Stimulated activated CD4-positive, alpha-beta T cell treated with anti-CD3 and anti-CD28 coated beads, Interleukin-12 subunit alpha, Interleukin-12 subunit beta, amount 100 ng/mL, for 24 hours (primary cell): ENCODE measurements at places on chromosomes 5 and 9.

DNA sequence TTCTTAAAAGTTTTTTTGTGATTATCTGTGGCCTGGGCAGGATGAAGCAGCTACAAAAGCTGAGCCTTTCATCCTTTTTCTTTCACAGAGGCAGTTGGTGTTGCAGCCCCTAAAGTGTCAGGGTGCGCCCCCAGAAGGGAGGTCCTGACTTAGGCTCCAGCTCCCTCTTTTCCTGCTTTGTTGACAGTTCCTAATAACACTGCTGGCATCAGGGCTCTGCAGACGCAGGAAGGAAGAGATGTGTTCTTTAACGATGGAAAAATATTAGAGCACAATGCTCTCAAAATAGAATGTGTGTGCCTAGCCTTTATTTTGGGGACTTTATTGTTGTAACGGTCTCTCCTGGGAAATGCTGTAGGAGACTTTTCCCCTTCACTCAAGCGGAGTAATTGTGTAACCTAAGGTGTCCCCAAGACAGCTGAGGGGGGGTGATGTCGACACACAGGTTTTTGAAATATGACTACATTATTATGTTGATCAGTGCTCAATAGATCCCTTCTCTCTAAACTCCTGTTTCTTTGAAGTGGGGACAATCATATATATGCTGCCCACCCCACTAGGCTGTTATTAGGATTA is 135.6 kb downstream of the SEMA6A start:
- DNase-seq, result no peak

- DNase-seq, result no peak
These were observed 22.3 kb downstream of the CTXN3 start for GRCh38 chr5:127671218-127671617.

GRCh38 chr5:179251276-179251969 is 93.8 kb downstream of the ADAMTS2 start:
- no peak for DNase-seq

GRCh38 chr5:135032695-135032998 is 1.4 kb downstream of the PITX1 start:
- no peak for DNase-seq

GRCh38 chr5:111163000-111163399 is 61.2 kb upstream of the CAMK4 start:
- no peak for DNase-seq

GRCh38 chr9:113985968-113986585 is 92.0 kb downstream of the AMBP start:
- DNase-seq, result no peak

- no peak for DNase-seq
These were observed at the start of gene ANKRD55 for GRCh38 chr5:56233230-56233629. TSS of gene ANKRD55 (minus strand) at chr5:56233330. CDS start at chr5:56232913, 417 bp downstream.

DNA sequence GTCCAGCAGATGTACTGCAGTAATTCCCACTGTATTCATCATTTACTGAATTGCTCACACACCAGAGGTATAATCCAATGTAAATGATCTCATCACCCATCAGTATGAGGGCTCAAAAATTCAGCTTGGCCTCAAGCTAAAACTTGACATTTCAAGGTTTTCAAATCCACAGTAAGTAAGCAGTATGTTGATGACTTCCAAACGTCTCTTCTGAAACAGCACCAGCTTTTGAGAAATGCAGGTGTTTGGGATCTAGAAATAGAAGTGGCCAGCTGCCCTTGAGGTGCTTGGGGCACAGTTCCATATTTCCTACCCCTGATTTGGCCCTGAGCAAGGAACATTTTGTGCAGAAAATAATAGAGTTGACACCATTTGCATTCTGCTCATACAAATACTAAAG is 388.0 kb upstream of the TUSC1 start:
- no peak for DNase-seq

DNA sequence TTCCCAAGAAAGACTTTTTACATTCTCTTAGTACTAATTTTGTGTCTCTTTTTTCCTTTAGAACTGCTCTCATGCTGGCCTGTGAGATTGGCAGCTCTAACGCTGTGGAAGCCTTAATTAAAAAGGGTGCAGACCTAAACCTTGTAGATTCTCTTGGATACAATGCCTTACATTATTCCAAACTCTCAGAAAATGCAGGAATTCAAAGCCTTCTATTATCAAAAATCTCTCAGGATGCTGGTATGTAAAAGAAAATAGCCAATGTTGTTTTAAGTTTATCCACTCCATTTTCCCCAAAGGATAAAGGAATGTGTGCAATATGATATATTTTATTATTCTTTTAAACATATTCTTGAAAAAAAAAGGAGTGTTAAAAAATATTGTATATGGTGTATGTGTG is 27.3 kb upstream of the TTC23L start:
- no peak for DNase-seq

GRCh38 chr9:120918931-120919842 is 7.4 kb downstream of the TRAF1 start:
- DNase-seq, result no peak

GRCh38 chr5:31908396-31908795 is 265.7 kb downstream of the GOLPH3 start:
- DNase-seq, result no peak

GRCh38 chr5:126948011-126948355 is 82.4 kb downstream of the MARCHF3 start:
- DNase-seq, result no peak

DNA sequence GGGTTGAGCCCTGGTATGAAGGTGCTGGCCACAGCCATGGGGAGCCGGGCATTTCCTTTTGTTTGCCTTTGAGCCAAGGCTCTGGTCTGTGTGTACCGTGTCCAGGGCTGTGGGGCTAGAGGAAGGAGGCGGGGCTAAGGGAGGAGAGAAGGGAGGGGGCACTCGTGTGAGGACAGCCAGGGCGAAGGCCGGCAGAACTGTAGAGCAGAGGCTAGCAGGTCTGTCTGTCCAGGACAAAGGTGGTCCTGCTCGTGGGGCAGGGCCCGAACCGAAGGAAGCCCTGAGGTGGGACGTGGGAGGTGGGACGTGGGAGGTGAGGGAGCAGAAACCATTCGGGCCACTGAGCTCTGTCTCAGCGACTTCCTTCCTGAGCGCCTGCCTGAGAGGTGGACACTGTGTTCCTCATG is 41.3 kb upstream of the TESK1 start:
- DNase-seq, result no peak

DNA sequence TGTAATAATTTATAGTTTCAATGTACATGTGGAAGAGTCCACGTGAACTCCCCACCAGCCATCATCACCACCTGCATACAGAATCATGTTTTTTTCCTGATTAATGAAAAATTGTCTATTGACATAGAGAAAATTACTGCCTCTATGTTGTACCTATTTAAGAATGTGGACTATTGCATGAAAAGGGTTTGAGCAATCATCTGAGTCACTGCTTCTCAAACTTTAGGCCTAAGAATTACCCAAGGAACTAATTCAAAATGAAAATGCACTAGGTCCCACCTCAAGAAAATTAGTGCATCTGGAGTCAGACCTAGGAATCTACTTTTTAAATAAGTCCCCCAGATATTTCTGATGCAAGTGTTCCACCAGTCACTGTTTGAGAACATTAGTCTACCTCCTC is 709.3 kb downstream of the MAT2B start:
- DNase-seq, result no peak

DNA sequence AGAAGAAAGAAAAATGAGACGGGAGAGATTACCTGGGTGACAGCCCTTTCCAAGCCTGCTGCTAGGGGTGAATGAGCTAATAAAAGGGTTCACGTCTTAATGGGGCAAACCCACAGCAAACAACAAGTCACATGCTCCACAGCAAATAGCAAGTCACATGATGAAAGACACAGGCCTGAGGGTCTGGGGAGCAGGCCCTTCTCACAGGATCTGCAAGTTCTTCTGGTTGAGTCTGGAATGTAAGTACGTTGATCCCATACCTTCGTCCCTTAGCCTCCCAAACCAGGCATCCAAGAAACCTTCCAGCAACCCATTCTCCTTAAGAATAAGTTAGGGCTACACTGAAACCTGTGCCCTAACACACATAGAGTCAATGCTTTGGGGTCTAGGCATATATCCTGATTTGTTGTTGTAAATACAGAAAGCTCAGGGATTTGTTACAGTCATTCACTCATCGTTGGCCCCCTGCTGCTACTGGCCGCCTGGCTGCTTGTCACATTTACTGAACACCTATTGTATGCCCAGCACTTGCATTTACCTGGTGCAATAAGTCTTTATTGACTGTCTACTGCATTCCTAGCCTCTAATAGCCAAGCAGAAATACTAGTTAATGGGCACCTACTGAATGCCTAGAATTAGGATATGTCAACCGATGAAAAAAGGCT is 43.3 kb upstream of the MSX2 start:
- DNase-seq, result no peak

GRCh38 chr9:27792971-27793689 is 219.8 kb upstream of the C9orf72 start:
- DNase-seq, result no peak

- no peak for DNase-seq
These were observed 115.2 kb downstream of the GNAQ start for GRCh38 chr9:77916410-77916819.

- DNase-seq, result no peak
These were observed 299.8 kb downstream of the TLE1 start for GRCh38 chr9:81389569-81389993.

DNA sequence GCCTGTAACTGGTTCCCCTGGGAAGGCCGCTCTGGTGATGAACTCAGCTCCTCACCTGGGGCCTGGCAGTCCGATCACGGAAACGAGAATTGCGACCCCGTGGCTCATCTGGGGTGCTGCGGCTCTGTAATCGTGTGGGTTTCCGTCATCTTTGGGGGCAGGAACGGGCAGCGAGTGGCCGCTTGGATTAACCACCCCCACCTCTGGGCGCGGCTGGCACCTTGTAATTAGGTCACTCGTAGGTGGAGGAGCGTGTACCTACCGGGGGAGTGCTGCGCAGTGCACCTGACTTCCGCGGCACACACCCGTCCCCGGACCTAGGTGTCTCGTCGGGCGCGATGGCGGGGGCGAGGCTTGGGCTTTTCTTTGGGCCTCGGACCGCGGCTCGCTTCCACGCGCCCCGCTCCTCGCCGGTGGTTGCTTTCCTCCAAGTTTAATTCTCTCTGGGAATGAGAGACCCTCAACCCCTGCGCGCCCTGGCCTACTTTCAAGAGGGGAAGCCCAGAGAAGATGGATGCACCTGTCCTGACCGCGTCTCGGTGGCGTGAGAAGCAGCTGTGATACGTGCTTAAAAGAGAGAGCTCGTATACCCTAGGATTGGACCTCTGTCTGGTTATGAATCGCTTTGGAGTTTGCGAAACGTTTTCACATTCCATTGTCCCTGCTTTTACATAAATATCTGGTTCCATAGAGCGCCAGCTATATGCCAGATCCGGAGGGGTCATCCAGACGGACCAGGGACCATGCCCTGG is 744 bp upstream of the PPP2CA start:
- peak; percentile 2 for DNase-seq

DNA sequence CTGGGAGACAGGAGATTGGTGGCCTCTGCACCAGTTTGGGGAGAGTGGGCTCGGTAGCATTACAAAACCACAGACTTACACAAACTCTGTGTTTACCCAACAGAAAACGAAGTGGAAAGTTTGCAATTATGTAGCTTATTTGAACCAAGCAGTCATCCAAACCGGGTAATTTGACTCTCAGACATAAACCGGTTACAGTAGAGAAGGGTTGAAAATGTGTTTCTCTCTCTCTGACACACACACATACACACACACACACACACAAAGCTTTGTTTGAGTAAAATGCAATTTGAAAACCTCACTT is 97.1 kb upstream of the ZNF608 start:
- no peak for DNase-seq

GRCh38 chr5:140321796-140322195 is 18.9 kb upstream of the PFDN1 start:
- no peak for DNase-seq

DNA sequence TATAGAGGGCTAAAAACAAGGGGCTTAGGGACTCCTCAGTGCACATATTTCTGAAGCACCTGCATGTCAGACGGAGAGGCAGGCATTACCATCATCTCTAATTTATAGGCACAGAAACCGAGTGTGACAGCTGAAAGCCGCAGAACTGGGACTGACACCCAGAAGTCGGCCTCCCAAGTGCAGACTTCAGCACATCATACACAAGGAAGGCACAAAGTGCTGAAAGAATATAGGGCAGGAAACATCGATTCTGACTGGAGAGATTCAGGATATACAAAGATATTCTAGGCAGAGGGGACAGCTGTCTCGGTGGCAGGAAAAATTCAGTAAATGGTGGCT is 11.2 kb downstream of the MRPS27 start:
- no peak for DNase-seq

DNA sequence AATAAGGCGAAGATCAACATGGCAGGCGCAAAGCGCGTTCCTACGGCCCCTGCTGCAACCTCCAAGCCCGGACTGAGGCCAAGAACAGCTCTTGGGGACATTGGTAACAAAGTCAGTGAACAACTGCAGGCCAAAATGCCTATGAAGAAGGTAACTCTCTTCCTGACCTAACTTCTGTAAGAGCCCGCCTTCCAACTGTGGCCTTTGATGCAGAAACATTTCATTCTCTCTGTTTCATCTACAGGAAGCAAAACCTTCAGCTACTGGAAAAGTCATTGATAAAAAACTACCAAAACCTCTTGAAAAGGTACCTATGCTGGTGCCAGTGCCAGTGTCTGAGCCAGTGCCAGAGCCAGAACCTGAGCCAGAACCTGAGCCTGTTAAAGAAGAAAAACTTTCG is 979 bp downstream of the CCNB1 start:
- no peak for DNase-seq

GRCh38 chr5:170426786-170427185 is 37.6 kb upstream of the KCNMB1 start:
- no peak for DNase-seq

GRCh38 chr9:33751536-33752129 is 43.7 kb upstream of the PRSS3 start:
- DNase-seq, result no peak

- DNase-seq, result no peak
These were observed 139.1 kb downstream of the ELAVL2 start for GRCh38 chr9:23686896-23687295.

DNA sequence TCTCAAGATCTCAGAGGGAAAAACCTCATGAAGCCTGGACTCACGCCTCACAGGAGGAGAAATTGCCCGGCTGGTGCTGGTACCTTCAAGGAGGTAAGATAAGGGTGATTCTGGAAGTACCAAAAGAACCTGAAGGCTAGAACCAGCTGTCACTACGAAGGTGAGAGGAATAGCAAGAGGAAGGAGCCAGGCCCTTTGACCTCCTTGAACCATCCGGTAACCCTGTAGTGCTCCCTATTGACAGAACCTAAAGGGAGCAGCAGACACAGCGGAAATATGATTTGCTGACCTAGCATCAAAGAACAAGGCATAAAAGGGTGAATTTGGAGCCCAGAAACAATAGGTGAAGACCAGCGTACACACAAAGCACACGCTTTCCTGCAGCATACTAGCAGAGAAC is 92.2 kb downstream of the DOCK8 start:
- no peak for DNase-seq

- DNase-seq, result no peak
These were observed 45.0 kb downstream of the UBE2R2 start for GRCh38 chr9:33861917-33862453.

GRCh38 chr5:44770780-44771717 is 37.7 kb upstream of the MRPS30 start:
- DNase-seq, result no peak

DNA sequence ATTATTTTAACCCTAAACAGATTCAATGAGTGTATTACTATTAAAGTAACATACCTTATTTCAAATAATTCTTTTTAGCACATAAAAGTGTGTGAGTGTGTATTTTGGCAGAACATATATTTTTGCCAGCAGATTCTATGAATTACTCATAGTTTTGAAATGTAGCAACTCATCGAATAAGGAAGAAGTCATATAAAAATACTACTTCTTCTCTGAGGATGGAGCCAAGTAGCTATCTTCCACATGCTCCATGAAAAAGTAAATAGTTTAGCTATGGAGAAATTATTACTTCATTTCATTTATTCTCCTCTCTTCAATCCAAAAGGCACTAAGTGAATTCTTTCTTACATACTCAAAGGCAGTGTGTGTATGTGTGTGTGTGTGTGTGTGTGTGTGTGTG is 1090.4 kb upstream of the CDH6 start:
- DNase-seq, result no peak
